ENCODE measurements at places on chromosomes 7 and 10.

- no peak for DNase-seq
Measured at GRCh38 chr7:1516586-1517251, 12.5 kb upstream of the INTS1 start.

DNA sequence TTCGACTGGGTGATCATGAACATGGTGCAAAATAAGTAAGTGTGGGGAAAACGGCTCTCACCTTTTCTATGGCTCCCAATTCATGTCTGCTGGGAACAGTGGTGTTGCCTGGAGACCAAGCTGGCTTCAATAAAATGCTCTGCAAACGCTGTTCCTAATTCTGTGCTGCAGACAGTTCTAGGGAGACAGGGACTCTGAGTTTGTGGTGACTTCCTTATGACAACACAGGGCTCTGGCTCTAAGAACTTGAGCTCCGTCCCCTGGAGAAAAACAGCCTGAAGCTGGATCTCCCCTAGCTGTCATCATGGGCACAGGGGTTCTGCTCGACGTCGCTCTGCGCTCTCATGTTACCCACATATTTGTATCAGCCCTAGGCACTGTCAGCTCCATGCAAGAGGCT is 61.0 kb upstream of the INSYN2A start:
- no peak for DNase-seq

GRCh38 chr10:33229252-33229948 is 105.1 kb downstream of the NRP1 start:
- DNase-seq, result no peak

DNA sequence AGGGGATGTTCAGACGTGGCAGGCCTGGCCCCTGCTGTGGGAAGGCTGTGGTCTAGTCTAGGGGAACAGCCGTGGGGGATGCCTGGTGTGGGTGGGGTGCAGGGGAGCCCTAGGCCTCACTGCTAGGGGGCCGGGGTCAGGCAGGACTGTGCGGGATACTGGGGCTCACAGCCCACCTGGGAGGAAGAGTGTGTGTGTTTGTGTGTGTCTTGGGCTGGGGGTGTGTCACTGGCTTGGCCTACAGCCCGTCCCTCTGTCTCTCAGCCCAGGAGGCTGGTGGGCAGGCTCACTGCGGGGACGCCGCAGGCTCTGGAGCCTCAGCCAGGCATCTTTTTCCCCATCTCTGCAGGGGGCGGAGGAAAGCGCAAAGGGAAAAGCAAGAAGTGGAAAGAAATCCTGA is 118.8 kb downstream of the GRK5 start:
- no peak for DNase-seq

DNA sequence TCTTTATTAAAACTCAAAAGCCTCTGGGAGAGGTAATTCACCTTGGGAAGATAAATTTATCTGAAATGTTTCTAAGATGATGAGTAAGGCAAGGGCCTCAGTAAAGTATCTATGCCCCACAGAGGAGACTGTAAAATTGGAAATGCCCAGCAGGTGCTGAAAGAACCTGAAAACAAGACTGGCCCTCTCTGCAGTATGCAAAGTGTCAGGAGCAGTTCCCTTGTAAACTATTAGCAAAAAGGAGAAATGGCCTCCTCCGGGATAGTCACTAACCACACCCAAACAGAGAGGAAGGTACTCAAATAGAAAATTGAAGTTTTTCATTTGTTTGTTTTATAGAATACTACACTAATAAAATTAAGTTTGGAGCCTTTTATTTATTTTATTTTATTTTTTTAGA is 81.2 kb downstream of the FZD1 start:
- DNase-seq, result peak; percentile 24

DNA sequence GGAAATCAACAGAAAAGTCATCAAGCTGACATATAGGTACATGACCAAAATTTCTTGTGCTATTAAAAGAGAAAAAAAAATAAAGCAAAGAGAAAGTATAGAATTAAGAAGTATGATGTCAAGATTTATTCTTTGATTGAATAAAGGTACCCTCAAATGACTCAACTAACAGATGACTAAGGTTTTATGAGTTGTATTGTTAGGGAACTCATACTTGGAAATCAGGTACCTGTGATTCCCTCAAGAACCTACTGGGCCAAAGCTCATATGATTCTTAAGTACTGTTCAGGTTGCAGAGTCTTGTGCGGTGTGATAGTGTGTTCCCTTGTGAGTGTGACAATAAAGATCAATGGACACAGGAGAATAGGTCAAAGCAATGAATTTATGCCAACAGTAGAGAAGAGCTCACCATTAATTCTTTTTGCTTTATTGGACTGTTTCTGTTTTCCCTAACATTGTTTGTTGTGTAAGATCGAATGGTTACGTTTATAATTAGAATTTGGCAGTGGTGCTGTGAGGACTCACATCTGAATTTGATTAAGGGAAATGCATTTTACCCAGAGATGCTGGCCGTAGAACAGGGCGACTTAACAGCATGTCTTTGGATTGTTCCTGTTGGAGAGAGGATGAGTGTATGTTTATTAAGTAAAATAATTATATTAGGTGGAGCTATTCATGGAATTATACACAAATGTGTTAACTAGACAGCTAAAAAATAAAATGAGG is 293.2 kb upstream of the SEMA3D start:
- DNase-seq, result no peak

- no peak for DNase-seq
Measured at GRCh38 chr7:129147731-129148130, 3.2 kb downstream of the TSPAN33 start.

- DNase-seq, result no peak
Measured at GRCh38 chr7:38615665-38616064, 15.5 kb downstream of the AMPH start.

- DNase-seq, result no peak
Measured at GRCh38 chr10:103545771-103546281, 52.3 kb downstream of the NEURL1 start.

DNA sequence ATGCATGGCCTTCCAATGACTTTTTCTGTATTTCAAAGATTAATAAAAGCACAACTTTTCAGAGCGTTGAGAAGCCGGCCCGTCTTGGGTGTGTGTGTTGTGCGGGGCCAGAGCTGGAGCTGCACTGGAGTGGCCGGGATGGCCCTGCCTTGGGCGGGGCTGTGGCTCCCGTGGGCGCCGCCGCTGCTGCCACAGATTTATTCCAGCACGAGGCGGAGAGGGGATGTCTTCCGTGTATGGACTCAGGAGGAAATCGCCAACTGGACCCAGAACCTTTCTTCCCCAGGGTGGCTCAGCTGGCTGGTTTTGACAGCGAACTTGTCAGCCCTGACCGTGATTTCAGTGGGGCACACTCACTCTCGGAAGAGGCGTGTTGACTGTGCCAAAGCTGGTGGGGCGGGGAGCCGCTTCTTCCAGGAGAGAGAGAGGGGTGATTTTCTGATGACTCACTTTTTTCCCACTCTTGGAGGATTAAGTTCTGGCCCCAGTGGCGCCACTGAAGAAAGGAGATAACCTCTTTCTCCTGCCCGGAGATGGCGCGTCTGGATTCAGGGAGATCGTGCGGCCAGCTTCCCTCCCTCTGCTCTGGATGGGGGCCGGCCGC is 72.4 kb downstream of the DNAJB6 start:
- DNase-seq, result no peak

GRCh38 chr7:16801111-16801542 is 3.7 kb downstream of the AGR2 start:
- peak; percentile 46 for DNase-seq

DNA sequence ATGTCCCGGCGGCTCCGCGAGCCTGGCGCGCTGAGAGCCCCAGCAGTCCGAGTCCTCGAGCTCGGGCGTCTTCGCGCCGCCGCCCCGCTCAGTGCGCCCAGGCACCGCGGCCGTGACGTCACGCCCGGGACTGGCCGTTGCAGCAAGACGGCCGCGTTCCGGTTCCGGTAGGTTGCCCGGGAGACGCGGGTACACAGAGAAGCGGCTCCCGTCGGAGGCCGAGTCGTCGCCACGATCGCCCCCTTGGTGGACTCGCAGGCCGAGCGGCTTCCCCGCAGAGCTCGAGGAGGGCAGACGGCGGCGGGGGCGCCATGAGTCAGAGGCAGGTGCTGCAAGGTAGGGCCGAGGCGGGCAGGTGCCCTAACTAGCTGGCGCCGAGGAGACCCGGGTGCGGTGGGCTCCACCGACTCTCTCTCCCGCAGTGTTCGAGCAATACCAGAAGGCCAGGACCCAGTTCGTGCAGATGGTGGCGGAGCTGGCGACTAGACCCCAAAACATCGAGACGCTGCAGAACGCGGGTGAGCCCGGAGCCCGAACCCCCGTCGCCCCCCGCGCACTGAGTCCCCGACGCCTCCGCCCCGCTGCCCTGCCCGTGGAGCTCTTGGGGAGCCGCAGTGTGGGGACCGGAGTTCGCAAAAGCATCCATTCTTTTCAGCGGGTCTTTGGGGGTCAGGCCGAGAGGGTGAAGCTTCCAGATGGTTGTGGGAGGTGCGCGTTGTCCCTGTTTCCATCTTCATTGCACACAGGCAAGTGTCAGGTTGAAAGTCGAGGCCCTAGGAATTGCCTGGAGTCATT is at the start of gene SPAG6:
SPAG6 (plus strand) TSS at position 196 of the 795 bp plus-strand sequence; CDS start at position 312, 116 bp downstream.
- DNase-seq, result peak; percentile 48

DNA sequence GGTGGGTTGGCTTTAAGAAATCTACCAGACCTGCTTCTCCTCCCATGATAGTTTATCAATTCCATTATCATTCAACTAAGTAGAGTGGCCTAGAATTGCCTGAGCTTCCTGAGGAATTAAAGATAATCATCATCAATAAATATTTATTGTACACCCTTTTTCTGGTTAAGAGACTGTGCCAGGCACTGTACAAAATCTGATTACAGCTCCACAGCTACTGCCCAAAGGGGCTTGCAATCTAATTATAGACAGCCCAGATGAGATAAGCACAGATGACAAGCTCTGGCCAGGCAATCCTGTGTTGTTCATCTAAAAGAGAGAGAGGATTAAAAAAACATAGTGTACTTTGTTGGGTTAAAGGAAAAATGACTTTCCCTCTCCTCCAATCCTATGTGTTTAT is 586.4 kb downstream of the GATA3 start:
- no peak for DNase-seq

- no peak for DNase-seq
Measured at GRCh38 chr10:119759832-119760231, 34.0 kb downstream of the INPP5F start.

- peak; percentile 48 for DNase-seq
Measured at GRCh38 chr10:17737027-17737965, 14.7 kb upstream of the TMEM236 start.

GRCh38 chr7:29563590-29564495 is at the start of gene PRR15:
TSS of gene PRR15 (plus strand) at chr7:29563835. CDS start at chr7:29566330, 2,495 bp downstream.
- peak; percentile 53 for DNase-seq

DNA sequence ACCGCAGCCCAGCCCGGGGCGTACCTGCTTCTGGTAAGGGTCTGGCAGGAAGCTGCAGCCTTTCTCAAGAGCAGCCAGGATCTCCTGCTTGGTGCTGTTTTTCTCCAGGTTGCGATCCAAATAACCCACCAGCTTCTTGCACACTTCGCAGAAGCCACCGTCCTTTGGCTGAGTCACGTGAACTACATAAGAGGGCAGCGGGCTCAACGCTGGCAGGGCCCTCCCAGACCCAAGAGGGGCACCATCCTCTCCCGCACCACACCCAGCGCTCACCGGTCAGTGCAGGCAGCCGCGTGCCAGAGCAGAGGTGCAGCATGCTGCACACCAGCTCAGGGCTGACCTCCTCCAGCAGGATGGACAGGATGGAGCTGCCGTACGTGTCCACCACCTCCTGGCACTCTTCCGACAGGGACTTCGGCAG is 31.6 kb downstream of the PSAP start:
- DNase-seq, result no peak

GRCh38 chr7:70923181-70923845 is 208.6 kb upstream of the GALNT17 start:
- DNase-seq, result no peak

DNA sequence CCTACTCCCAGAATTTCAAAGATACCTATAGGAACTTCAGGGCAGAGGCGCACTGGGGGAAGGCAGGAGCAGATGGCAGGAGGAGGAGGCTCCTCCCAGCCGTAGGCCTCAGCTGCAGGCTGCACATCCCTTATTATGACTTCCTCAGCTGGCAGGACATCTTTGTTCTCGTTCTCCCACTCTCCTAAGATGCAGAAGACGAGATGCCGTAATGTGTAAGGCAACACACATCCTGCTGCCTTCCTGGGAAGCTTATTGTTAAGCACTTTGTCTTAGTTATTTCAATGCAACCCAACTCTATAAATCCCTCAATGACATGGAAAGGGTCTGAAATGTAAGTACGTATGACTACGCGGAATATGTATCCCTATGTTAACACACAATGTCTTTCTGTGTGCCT is 599.8 kb upstream of the MGMT start:
- no peak for DNase-seq

- no peak for DNase-seq
Measured at GRCh38 chr7:71343039-71343438, 211.1 kb downstream of the GALNT17 start.

GRCh38 chr7:125061776-125062397 is 132.3 kb upstream of the POT1 start:
- no peak for DNase-seq

DNA sequence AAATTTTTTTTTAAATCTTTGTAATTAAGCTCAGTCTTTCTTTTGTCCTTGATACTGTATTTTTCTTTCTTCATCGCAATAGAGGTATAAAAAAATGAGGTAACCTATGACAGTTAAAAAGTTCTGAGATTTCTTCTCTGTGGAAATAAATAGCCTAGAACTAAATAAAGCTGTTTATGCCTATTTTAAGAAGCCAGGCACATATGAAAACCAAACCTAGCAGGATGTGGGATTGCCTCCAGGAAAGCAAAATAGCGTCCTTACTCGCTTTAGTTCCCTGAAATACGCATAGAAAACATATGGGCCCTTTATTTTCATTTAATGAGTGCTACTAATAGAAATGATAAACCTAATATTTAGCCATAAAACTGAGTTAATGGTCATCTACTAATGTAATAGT is 6.6 kb downstream of the UBE2D1 start:
- DNase-seq, result no peak

DNA sequence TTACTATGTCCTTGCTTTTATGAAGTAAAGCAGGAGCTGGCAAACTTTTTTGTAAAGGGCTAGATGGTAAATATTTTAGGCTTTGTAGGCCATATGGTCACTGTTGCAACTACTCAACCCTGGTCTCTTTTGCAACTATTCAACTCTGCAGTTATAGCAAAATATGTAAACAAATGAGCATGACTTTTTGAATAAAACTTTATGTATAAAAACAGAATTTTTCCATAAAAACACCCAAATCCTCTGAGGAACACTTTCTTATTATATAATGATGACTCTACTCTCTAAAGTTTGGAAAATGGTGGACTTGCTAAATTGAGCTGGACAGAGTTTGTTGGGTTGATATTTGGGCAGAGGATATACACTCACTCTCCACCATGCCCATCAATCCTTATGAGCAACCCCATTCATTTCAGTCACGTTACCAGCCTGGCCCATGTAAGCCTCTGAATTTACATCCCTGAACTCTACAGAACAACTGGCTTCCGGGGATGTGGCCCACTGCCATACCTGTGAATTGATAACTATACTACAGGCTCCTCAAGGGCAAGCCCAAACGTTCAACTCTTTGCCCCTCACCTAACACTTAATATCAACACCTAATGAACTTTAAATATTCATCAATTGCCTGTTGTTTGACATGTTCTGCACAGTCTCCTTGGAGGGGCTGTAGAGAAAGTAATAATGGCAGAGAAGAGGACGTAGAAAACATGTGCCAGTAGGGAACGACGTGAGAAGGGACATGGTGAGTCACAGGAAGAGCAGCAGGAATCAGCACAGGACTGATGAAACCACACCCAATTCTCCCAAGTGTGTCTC is 37.6 kb downstream of the SGMS1 start:
- no peak for DNase-seq
